AG08396 (cell line): ENCODE measurements at places on chromosomes 7 and 10.

DNA sequence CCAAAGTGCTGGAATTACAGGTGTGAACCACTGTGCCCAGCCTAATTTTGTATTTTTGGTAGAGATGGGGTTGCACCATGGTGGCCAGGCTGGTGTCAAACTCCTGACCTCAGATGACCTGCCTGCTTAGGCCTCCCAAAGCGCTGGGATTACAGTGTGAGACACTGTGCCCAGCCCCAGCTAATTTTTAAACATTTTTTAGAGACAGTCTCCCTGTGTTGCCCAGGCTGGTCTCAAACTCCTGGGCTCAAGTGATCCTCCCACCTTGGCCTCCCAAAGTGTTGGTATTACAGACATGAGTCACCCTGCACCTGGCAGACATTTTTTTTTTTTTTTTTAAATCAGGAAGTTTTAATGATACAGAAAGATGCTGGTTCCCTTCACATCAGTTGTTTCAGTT lies 15.5 kb downstream of the DENND10 start:
- no peak for DNase-seq

DNA sequence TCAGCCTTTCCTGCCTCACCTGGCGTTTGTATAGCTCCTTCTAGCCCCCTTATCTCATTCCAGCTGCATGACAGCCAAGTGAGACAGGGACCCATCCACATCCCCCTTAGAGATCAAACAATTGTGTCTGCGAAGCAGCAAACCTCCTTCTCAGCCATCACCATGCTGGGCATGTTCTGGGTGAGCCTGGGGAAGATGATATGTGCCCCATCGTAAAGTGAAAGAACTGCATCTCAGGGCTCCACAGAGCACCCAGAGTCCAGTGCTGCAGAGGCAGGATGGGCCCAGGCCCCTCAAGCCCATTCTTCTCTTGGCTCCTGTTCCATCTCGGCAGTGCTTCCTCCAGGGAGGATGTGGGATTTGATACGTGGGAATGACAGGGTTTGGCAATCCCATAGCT lies 43.2 kb downstream of the FIGNL1 start:
- no peak for DNase-seq

- no peak for DNase-seq
Observed at GRCh38 chr7:88279323-88279722, 27.4 kb downstream of the STEAP4 start.

GRCh38 chr7:67523713-67524112 lies 527.1 kb downstream of the TYW1 start:
- no peak for DNase-seq

GRCh38 chr7:122298618-122299017 lies 5.9 kb downstream of the FEZF1 start:
- no peak for DNase-seq

- no peak for DNase-seq
Observed at GRCh38 chr7:124013306-124013705, 19.6 kb downstream of the TMEM229A start.

DNA sequence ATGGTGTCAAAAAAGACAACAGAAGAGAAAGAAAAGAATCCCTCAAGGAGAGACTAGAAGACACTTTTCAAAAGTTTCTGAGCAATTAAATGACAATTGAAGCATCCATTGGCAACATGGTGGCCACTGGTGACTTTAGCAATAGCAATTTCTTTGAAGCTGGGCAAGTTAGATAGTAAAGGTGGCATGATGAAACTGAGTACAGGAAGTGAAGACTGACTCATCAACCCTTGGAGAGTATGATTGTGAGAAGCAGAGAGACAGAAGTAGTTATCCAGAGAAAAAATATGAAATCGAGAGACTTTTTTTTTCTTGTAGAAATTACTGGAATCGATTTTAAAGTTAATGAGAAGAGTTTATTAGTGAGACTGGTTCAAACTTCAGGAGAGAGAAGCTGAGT lies 52.5 kb downstream of the DGKB start:
- no peak for DNase-seq

GRCh38 chr10:101782811-101783735 lies at the start of gene NPM3:
Gene NPM3 (minus strand): TSS chr10:101783446. CDS start chr10:101783390, 56 bp downstream.
- DNase-seq = peak; percentile 92

DNA sequence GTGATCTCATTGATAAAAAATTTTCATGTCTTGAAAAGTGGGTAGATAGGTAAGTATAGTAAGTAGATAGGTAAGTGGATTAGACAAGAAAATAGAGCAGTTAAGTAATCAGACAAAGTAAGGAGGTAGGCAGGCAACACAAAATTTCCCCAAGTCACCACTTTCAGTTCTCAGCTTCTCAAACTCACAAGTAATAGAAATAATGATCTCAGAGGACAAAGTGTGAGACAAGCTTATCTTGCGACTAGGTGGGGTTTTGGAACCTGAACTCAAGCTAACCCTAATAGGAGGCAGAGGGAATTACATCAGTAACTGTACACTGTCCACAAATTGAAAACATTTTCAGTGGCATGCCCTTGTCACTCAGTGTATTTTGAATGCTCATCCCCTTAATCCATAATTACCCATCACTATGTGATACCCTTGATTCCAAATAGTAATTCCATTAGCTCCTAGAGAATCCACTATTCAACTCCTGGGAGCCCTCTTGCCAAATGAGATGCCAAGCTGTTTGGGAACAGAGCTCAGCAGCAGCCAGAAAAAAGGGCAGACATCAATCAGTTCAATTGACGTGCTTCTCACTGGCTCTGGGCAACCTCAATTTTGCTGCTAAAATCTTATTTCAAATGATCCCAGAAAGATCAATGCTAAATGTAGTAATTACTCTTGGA lies 703.2 kb downstream of the XPNPEP1 start:
- no peak for DNase-seq

GRCh38 chr10:15251791-15252380 lies 83.4 kb upstream of the NMT2 start:
- DNase-seq = no peak

DNA sequence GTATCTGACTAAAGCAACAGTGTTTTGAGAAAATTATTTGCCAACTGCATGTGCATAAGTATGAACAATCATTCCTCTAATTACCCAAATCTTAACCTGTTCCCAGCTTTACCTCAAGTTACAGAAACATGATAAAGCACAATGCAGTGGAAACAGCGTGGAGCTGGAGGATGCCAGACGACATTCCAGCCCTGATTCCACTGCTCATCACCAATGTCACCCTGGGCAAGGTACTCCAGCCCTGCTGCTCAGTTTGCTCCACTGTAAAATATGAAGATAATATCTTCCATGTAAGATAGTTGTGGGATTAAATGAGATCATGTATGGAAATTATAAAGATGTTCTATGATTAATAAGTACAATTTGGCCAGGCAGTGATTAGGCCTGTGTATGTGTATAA lies 50.4 kb upstream of the ODAD2 start:
- DNase-seq = no peak

- DNase-seq = peak; percentile 58
Observed at GRCh38 chr7:35253710-35254495, at the start of gene TBX20. Gene TBX20 (minus strand): TSS chr7:35254100. CDS start chr7:35253620, 480 bp downstream.

GRCh38 chr10:127877116-127877515 lies 15.6 kb downstream of the CLRN3 start:
- no peak for DNase-seq

DNA sequence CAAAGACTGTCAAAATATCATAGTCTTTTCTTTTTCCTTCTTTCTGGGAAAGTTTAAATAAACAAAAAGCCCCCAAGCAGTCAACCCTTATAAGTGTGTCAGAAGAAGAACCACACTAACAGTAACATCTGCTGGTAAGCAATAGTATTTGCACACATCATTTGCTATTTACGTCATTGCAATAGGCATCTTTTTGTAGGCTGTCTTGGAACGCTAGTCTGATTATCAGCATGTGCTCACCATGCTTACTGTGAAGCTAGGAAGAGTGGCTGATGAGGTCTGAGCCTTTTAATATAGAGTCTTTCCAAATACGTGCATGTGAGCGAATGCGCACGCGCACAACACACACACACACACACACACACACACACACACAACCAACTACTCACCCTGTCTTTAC lies 599.0 kb upstream of the TPK1 start:
- no peak for DNase-seq

DNA sequence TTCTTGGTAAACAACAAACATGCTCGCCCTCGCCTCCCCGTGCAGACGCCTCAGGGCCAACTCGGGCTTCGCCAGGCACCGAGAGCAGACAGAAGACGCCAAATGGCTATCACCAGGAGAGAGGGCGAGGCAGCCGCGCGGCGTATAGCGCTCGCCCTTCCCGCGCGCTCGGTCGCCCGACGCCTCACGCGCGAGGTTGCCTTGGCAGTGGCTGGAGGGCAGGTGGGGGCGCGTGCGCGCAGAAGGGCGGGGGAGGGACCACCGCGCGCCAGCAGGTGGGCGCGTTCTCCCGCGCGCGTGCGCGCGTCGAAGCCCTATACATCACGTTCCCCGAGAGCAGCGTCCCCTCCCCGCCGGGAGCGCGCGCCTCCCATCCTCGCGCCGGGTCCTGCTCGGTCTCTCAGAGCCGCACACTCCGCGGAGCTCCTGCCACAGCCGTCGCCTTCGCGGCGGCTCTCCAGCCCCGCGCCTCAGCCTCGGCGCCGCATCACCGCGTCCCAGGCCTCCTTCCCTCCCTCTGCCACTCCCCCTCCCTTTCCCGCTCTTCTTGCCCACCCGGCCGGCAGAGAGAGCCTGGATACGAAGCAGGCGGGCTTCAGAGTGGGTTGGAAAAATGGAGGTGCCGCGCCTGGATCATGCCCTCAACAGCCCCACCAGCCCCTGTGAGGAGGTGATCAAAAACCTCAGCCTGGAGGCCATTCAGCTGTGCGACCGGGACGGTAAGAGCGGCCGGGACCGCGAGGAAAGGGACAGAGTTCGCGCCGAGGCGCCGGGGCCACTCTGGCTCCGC lies at the start of gene PHYHIPL:
Gene PHYHIPL, plus strand, starts transcription at position 403 of the 790 bp plus-strand sequence. Its CDS starts 211 bp downstream, at position 614.
- peak; percentile 5 for DNase-seq

DNA sequence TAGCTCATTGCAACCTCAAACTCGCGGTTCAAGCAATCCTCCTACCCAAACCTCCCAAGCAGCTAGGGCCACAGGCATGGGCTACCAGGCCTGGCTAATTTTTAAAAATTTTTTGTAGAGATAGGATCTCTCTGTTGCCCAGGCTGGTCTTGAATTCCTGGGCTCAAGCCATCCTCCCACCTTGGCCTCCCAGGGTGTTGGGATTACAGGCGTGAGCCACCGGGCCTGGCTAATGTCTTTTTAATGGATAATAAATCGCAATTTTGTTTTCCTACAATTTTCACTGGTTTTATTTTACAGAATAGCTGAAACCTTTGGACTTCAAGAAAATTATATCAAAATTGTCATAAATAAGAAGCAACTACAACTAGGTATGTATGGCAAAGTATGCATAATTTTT lies 10.9 kb downstream of the NUB1 start:
- no peak for DNase-seq

GRCh38 chr7:155667241-155667829 lies 22.9 kb downstream of the RBM33 start:
- DNase-seq = no peak

GRCh38 chr10:86411281-86411841 lies 44.8 kb upstream of the GRID1 start:
- DNase-seq = peak; percentile 51

GRCh38 chr10:30190577-30191552 lies 131.5 kb upstream of the JCAD start:
- no peak for DNase-seq

GRCh38 chr10:110404413-110404812 lies 93.3 kb upstream of the DUSP5 start:
- DNase-seq = no peak

- DNase-seq = no peak
Observed at GRCh38 chr7:89073776-89074175, 278.2 kb upstream of the TEX47 start.

DNA sequence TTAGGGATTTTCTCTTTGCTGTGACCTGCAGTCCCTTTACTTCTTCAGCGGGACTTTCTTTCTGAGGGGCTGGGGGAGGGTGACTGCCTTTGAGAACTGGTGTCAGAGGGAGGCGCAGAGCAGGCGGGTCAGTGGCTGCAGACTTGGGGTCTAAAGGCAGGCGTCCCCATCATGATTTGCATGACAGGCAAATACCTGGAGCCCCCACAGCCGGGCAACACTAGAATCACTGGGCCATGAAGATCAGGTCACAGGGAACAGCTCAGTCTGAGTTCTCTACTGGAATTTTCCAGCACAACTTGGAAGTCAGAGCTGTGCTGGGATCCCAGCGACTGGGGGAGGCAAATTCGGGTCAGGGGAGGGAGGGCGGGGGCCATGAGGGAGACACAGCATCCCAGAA lies 29.2 kb upstream of the PITRM1 start:
- no peak for DNase-seq

DNA sequence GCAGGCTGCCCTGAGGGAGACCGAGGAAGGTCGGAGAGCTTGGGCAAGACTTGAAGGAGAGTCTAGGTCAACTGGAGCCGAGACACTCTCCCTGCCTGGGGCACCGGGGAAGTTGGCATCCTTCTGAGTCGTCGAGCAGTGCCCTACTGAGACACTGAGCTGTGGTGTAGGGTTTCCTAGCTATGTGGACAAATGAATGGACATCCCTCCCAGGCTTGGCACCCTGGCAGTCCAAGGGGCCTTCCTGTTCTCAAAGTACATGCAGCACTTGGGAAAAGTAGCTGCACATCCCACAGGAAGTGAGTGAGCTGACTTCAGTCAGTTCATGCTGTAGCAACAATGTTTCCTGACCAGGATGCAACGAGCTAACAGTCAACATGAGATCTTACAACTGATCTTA lies 57.2 kb upstream of the INPP5A start:
- DNase-seq = no peak

- DNase-seq = no peak
Observed at GRCh38 chr10:43287056-43288007, 20.5 kb upstream of the RASGEF1A start.

DNA sequence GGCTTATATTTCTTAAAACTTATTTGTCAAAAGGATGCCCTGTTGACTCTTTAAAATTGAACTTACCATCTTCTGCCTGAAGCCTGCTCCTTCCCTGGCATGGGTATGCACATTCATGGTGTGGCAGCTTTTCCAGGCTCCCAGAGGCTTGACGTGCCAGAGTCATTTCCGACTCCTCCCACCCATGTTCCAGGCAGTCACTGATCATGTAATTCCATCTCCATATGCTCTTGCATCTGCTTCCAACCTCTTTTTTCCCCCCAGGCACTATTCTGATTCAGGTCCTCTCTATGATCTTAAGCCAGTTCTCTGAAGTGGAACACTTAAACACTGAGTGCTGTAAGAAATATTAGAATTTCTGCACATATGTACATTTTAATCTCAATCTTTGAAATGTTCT lies 82.2 kb downstream of the CFAP58 start:
- DNase-seq = no peak
